ENCODE measurements at places on chromosomes 4 and X.

DNA sequence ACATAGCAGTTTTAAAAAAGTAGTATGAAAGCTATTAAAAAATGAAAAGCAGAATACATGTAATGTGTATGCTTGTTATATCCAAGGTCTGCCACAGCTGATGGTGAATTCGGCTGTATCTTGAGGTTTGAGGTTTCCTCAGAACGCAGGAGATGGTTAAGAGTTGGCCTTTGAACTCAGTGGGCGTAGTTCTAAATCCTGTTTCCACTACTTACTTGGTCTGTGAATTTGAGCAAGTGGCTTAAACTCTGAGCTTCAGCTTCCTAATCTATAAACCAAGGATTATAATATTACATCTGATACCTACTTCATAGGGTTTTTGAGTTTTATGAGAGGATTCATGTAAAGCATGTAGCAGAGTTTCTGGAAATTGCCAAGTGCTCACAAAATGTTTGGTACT is 125.2 kb downstream of the STIM2 start:
- DNase-seq, result no peak

DNA sequence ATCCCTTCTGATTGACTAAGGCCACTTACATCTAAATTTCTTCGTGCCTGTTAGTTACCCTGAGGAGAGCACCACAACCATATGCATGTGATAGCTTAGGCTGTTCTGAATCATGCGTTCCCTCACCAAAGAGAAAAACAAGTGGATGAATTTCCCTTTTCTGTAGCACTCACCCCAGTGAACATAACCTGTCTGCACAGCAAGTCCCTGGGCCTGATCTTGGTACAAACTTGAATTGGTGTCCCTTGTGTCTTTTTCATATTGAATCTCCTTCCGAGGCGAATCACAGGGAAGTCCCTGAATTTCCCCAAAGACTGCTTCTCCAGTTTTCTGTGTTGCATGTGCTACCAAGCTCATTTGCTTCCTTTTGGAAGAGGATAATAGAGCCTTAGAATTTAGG is 100.4 kb downstream of the KLHL8 start:
- no peak for DNase-seq

DNA sequence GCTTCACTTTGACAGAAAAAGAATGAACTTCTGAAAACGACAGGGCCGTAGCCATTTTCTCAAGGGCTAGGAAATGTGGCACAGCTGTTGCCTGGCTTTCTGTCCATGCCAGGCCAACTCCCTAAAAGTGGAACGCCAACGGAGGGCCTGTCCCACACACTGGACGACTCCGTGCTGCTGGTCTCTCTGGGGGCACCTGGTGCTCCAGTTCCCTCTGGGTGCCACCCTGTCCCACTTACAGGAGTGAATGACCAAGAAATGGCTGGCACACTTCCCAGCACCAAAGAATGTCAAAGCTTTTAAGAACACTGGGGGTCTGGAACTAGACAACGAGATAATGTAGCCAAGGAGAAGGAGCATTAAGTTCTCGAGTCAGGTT is 40.9 kb downstream of the GATB start:
- DNase-seq, result no peak

DNA sequence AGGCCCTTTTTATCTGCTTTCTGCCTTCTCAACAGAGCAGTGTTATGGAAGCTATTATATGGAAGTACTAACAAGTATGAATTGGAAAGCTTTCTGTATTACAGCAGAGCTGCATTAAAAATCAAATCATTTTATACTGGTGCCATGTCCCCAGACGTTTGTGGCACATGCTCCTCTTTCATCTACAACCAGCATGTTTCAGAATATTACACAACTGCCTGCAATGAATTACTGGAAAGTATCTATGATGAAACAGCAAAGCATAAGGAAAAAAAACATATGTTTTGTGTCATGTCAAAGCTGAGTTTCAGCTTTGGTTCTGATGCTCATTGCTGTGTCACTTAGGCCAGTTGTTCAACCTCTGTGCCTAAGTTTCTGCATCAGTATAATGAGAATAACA is 576.8 kb downstream of the GBA3 start:
- no peak for DNase-seq

Measured in stimulated activated CD4-positive, alpha-beta T cell treated with anti-CD3 and anti-CD28 coated beads, Interleukin-4, amount 100 ng/mL, for 1 hour (primary cell).